Naive thymus-derived CD8-positive, alpha-beta T cell (primary cell): ENCODE measurements at places on chromosomes 1 and 21. TPM values are rescaled to one million over a fixed set of nuclear protein-coding genes. Genes with fewer than 3 reads are reported as not detected.

The LAPTM5 gene
- total RNA-seq, result 585 TPM

The RBBP4 gene
- total RNA-seq, result 193 TPM

GRCh38 chr1:85134583-85135391, 66.0 kb downstream of the SYDE2 start:
- DNase-seq, result no peak

GRCh38 chr1:19258353-19258752, 6.7 kb downstream of the MRTO4 start:
- DNase-seq, result no peak

GRCh38 chr1:156618853-156619581, at the start of gene HAPLN2:
HAPLN2 (plus strand) TSS chr1:156619415; CDS start chr1:156623491, 4,076 bp downstream.
- no peak for DNase-seq

DNA sequence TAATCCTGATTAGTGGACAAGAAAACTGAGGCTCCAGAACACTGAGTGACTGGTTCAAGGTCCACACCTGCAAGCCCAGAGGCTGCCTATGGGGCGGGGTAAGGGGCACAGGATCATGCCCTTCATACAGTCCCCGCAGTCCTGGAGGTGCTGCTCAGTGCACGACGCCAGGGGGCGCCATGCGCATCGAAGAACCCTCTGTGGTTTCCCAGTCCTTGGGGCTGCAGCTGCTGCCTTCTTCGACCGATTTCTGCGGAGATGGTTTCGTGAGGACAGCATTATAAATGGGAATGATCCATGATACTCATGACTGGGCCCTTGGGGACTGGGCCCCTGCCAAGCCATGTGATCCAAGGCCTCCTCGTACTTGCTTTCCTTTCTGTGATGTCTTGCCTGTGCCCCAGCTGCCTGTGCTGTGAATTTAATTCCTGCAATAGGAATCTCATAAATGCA, 37.1 kb upstream of the ARHGEF10L start:
- peak; percentile 20 for DNase-seq

- DNase-seq, result no peak
Observed at GRCh38 chr1:22413799-22414198, 37.9 kb upstream of the ZBTB40 start.
